ENCODE measurements at places on chromosomes 6 and 20.
A peak's percentile ranks its signal among the peaks of the same experiment; 100 is the strongest.

DNA sequence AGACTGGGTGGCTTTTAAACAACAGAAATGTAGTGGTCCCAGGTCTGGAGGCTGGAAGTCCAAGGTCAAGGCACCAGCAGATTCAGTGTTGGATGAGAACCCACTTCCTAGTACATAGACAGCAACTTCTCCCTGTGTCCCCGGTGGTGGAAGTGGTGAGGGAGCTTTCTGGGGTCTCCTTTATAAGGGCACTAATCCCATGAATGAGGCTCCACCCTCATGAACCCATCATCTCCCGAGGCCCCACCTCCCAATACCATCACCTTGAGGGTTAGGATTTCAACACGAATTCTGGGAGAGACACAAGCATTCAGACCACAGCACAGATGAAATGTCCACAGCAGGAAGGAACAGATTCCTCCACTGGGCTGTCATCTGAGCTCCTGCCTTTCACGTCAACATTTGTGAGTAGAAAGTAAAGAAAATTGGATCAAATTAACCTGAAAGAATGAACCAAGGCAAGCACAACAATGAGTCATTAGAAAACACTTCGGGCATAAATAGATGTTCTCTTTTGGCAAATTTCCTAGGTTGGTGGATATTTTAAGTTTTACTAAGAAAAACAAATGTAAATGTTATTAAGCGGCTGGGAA, 130.7 kb downstream of the RNASET2 start:
- DNase-seq = no peak

- no peak for DNase-seq
Observed at GRCh38 chr20:58264271-58264670, 35.8 kb upstream of the ANKRD60 start.

GRCh38 chr20:62010551-62011402, 54.9 kb downstream of the TAF4 start:
- peak; percentile 42 for DNase-seq

GRCh38 chr6:71290611-71291010, 2.0 kb downstream of the OGFRL1 start:
- no peak for DNase-seq

DNA sequence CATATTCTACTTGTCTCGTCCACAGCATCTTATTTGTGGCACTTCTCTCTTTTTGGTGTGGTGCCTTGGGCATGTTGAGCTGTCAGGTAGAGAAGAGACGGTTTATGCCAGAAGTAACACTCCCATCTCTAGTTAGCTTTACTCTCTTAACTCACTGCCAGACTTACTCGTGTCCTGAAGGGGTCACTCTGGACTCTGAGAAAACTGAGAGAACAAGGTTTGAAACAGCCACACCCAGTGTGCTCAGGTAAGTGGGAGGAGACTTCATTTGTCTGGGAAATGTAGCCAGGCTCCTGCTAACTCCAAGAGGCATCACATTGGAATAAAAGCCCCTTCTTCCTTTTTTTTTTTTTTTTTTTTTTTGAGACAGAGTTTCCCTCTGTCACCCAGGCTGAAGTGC, 360.8 kb downstream of the QKI start:
- DNase-seq = no peak

- DNase-seq = no peak
Observed at GRCh38 chr6:35208419-35208818, 5.3 kb upstream of the SCUBE3 start.

Measured in H54 (cell line).